ENCODE measurements at places on chromosomes 13 and 19. TPM values are rescaled to one million over a fixed set of nuclear protein-coding genes. Genes with fewer than 3 reads are reported as not detected.

Gene NRTN
- 1.0 TPM for total RNA-seq

Gene IL11
- 0.84 TPM for total RNA-seq

Gene NLRP7
- total RNA-seq = not detected

Gene CFAP97D2
- not detected for total RNA-seq

Gene WDR88
- total RNA-seq = not detected

Gene PEAK3
- total RNA-seq = not detected

Gene PSG6
- total RNA-seq = not detected

Gene DMKN
- total RNA-seq = 0.40 TPM

Gene DNM2
- total RNA-seq = 33.8 TPM

Gene SIGLECL1
- not detected for total RNA-seq

Gene ZNF441
- not detected for total RNA-seq

Gene CEACAM21
- total RNA-seq = not detected

Gene PRKCG
- 0.20 TPM for total RNA-seq

Gene PLIN5
- not detected for total RNA-seq

Gene EFNA2
- total RNA-seq = not detected

Gene TMEM38A
- 0.94 TPM for total RNA-seq

Gene ZNF700
- total RNA-seq = 0.12 TPM

Gene OR7D2
- total RNA-seq = 0.05 TPM

Gene ZNF556
- not detected for total RNA-seq

Gene PTGER1
- total RNA-seq = 0.52 TPM

Gene PRRG2
- not detected for total RNA-seq

Gene STOML3
- not detected for total RNA-seq

Gene FFAR1
- total RNA-seq = not detected

Gene ZSCAN1
- not detected for total RNA-seq

Gene HCST
- total RNA-seq = not detected

Gene IL17D
- 0.92 TPM for total RNA-seq

Gene DUS3L
- total RNA-seq = 39.9 TPM

Gene LILRA1
- total RNA-seq = not detected

Gene ZNF493
- total RNA-seq = 3.3 TPM

Gene DLEU7
- total RNA-seq = not detected

Gene MIR17HG
- total RNA-seq = 9.8 TPM

Gene RRAS
- total RNA-seq = 19.6 TPM

Gene VSTM2B
- not detected for total RNA-seq

Gene RNF17
- not detected for total RNA-seq

Gene SH2D3A
- 8.1 TPM for total RNA-seq

Gene CRLF1
- total RNA-seq = 109 TPM

Gene SOX1
- not detected for total RNA-seq

Gene GIPR
- total RNA-seq = 0.69 TPM

Gene C1QTNF9B
- total RNA-seq = not detected

Gene USHBP1
- not detected for total RNA-seq

Gene RYR1
- 1.1 TPM for total RNA-seq

Gene PRODH2
- total RNA-seq = not detected

Gene MEDAG
- total RNA-seq = not detected

Gene TIMM50
- 75.6 TPM for total RNA-seq

Gene KRTDAP
- total RNA-seq = not detected

Gene ZNF559
- 18.6 TPM for total RNA-seq

Gene MATK
- not detected for total RNA-seq
